ENCODE measurements at places on chromosomes 4 and X.

- peak; percentile 89 for DNase-seq
- peak within 1 kb of the TSS; percentile 27 for H3K4me3 ChIP-seq
- no peaks in the 10 kb centered on the region for H3K36me3 ChIP-seq
- peak within 1 kb of the TSS; percentile 95 for H3K27ac ChIP-seq
- H3K27me3 ChIP-seq, result no peaks in the 10 kb centered on the region
Observed at GRCh38 chr4:69760455-69760854, at the start of gene SULT1B1. Gene SULT1B1 (minus strand): TSS chr4:69760620. CDS start chr4:69755217, 5,403 bp downstream.

GRCh38 chr4:64341711-64342110 lies 67.5 kb downstream of the TECRL start:
- H3K36me3 ChIP-seq, result no peaks in the 10 kb centered on the region
- no peaks in the 10 kb centered on the region for H3K27me3 ChIP-seq
- H3K4me3 ChIP-seq, result no peak overlapping the region

- no peaks in the 10 kb centered on the region for H3K27me3 ChIP-seq
- H3K27ac ChIP-seq, result peak overlapping the region; percentile 14
- no peak for DNase-seq
Observed at GRCh38 chrX:109733613-109734083, 591 bp upstream of the ACSL4 start.

- peaks cover 85% of the 10 kb centered on the region for H3K27me3 ChIP-seq
- H3K27ac ChIP-seq, result no peak overlapping the region
- H3K36me3 ChIP-seq, result no peaks in the 10 kb centered on the region
- peaks cover 12% of the 10 kb centered on the region for H3K4me1 ChIP-seq
- DNase-seq, result no peak
Observed at GRCh38 chr4:80264825-80265224, 1.6 kb upstream of the FGF5 start.

DNA sequence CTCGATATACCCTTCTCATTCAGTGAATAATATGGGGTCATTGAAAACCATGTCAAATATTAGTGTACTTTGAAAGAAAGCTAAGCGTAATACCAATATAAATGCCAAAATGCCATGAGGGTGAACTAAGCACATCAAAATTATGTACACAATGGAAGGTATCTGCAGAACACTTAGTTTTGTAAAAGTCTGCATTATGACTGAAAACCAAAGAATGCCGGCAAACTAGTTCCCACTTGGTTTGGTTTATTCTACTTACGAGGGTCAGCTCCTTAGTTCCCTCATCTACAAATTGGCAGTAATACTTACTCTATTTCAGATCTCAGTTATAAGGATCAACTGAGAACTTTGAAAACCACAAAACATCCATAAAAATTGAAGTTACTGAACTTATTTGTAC lies 27.3 kb downstream of the RPS6KA6 start:
- no peak overlapping the region for H3K4me3 ChIP-seq
- no peak overlapping the region for H3K27ac ChIP-seq
- no peaks in the 10 kb centered on the region for H3K27me3 ChIP-seq
- no peaks in the 10 kb centered on the region for H3K36me3 ChIP-seq
- no peak for DNase-seq
- no peaks in the 10 kb centered on the region for H3K4me1 ChIP-seq

DNA sequence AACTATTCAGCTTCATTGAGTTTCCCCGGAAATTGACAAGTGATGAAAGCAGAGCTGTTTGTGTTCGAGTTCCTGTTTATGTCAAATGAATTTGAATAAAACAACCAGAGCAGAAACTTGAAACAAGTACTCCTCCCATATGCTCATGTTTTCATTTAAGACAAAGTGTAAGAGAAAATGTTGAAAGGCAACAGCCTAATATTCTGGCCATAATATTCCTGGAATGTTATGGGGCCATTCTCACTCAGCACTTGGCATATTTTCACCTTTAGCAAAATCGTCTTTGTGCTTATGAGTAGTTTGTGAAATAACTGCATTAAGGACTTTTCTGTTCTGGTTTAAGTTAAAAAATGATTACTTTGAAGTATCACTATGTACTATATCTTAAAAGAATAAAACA lies 276.0 kb upstream of the FAT1 start:
- no peak overlapping the region for H3K27ac ChIP-seq
- no peak for DNase-seq
- no peaks in the 10 kb centered on the region for H3K36me3 ChIP-seq

DNA sequence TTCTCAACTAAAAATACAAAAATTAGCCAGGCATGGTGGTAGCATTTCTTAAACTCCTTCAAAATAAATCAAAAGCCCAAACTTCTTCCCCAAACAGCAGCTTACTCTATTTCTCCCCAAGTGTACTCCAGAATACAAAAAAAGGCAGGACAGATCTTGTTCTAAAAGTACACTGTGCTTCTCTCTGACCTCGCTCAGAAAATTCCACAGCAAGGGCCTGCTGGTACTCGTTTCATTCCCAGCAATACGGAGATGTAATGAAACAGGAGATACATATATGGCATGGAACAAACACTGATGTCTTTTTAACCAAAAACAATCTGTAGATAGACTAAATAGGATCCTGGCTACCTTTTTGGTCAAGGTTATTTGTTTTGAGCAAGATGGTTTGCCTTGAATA lies 25.2 kb downstream of the MAP7D2 start:
- no peaks in the 10 kb centered on the region for H3K4me1 ChIP-seq
- no peaks in the 10 kb centered on the region for H3K27me3 ChIP-seq
- DNase-seq, result no peak
- no peak overlapping the region for H3K27ac ChIP-seq

DNA sequence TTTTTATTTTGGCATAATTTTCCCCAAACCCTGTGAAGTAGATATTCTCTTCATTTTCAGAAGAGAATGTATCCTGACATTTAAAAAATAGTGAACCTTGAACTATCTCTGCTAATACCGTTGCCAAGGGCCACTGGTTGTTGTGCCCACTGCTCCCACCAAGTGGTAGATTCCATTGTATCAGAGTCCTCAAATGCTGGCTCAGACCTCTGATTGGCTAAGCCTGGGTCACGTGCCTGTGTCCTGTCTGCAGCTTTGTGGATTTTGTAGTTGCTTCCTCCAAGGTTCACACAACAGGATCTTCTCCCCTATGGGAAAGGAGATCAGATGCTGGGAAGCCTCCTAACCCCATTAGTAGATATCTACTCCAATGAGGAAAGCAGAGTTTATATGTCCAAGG lies 104.8 kb upstream of the CASK start:
- no peak overlapping the region for H3K4me3 ChIP-seq
- H3K36me3 ChIP-seq, result no peaks in the 10 kb centered on the region
- DNase-seq, result no peak
- H3K4me1 ChIP-seq, result peaks cover 5% of the 10 kb centered on the region

All from endothelial cell of umbilical vein (primary cell).